ENCODE measurements at places on chromosomes 2 and 18.

DNA sequence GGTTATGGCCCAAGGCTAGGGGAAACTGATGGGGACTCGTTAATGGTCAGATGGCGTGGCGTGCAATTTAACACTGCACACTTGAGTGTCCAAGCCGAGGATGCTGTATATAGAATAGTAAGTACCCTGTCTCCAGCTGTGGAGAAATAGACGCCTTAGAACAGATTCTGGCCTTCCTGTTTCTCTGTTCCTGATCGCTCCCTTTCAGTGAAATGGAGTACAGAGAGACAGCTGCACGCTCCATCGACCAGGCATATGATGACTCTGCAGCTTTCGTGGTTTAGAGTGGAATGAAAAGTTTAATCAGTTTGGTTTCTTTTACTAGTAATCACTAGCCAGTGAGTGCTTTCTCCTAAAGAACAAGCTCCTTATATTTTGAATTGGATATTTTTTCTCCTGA lies 213.4 kb downstream of the NEDD4L start:
- DNase-seq: peak; percentile 33

- DNase-seq: no peak
These were observed 82.0 kb downstream of the WDPCP start for GRCh38 chr2:63506320-63506719.

- peak; percentile 95 for DNase-seq
These were observed 34.5 kb downstream of the EMILIN2 start for GRCh38 chr18:2881088-2881839.

GRCh38 chr18:79361766-79362522 lies 33.8 kb upstream of the NFATC1 start:
- no peak for DNase-seq

GRCh38 chr2:222545823-222546795 lies 109.8 kb downstream of the FARSB start:
- no peak for DNase-seq

DNA sequence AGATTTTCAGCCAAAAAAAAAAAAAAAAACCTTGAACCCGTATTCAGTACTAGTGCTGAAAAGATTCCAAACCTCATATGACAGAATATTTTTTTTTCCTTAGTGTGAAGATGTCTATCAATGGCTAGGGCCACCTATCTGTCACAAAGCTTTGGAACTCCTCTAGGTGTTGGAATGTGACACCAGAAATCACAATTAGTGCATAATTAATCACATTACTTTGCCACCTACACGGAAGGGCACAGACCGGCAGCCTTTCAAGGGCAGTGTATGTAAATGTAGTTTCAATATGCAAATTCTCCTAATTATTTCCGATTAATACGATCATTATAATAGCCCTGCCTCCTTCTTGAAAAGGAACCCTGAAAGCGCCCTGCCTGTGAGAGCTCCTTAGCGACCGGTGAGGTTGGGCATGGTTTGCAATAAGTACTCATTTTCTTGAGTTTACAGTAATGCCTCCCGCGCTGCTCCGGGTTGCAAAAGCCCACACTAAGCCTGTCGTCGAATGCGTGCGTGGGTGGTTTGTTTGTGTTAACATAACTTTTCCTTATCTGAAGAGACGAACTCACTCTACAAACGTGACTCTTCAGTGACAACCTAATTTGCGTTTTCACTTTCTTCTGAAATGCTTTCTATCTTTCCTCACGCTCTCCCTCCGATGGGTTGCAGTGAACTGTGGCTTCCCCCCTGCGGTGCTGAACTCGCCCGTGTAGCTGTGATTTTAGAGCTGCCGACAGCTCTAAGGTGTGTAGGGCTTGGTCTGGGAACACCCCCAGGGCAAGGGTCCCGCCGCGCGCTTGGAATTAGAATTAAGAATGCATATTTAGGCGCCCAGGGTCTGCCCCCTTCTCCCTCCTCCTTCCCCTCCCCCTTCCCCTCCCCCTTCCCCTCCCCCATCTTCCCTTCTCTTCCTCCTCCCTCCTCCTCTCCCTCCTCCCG lies 765 bp upstream of the ID2 start:
- peak; percentile 76 for DNase-seq

DNA sequence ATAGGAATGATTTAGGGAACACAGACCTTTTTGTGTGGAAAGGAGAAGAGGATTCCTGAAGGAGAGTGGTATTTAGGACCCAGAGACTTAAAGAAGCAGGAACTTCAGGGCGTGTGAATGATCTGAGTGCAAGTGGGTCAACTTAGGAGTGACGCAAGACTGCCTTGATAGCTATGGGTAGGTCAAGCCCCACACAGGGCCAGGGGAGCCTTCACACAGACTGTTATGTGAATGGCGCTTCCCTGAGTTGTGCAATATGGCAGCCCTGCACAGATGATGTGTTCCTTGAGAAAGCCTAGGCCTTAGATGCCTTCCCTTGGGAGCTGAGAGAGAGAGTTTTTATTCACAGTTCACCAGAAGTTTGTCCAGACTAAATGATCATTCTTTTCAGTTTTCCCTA lies 47.1 kb upstream of the IGFBP5 start:
- DNase-seq: no peak

DNA sequence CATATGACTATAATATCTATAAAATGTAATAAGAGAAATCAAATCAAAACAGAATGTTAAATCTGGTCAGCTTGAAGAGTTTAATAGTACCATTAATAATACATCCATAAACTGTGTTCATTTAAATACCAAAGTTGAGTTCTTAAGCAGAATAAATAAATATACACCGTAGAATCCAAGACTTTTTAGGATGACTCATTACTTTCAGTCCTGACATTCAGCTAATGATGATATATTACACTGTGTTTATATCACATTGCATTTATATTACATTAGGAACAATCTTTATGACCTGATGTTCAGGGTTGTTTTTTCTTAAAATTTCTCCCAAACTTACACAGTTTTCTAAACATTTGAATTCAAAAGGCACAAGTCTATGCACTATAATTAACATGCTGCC lies 331.3 kb downstream of the SS18 start:
- peak; percentile 62 for DNase-seq

DNA sequence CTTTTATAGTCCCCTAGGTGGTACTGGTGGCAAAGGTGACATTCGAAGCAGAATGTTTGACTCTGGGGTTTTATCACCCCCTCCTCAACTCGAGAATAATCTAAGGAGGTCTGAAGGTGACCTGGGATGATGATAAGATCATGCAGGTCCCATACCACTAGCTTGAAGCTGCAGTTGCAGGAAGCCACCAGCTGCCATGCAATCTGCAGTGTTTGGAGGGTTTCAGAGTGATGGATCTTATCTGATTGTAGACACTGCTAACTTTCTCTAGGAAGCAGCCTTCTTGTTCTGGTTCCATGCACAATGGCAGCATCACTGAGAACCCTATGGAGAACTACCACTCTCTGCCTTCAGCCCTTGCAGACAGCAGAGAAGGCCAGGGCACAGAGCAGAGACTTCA lies 59.4 kb upstream of the LRPPRC start:
- no peak for DNase-seq

- no peak for DNase-seq
These were observed 901 bp downstream of the SPOPL start for GRCh38 chr2:138502255-138503086.

GRCh38 chr2:216949700-216950413 lies 90.0 kb upstream of the TNP1 start:
- DNase-seq: peak; percentile 31

- no peak for DNase-seq
These were observed 13.2 kb upstream of the ENOSF1 start for GRCh38 chr18:725646-726045.

DNA sequence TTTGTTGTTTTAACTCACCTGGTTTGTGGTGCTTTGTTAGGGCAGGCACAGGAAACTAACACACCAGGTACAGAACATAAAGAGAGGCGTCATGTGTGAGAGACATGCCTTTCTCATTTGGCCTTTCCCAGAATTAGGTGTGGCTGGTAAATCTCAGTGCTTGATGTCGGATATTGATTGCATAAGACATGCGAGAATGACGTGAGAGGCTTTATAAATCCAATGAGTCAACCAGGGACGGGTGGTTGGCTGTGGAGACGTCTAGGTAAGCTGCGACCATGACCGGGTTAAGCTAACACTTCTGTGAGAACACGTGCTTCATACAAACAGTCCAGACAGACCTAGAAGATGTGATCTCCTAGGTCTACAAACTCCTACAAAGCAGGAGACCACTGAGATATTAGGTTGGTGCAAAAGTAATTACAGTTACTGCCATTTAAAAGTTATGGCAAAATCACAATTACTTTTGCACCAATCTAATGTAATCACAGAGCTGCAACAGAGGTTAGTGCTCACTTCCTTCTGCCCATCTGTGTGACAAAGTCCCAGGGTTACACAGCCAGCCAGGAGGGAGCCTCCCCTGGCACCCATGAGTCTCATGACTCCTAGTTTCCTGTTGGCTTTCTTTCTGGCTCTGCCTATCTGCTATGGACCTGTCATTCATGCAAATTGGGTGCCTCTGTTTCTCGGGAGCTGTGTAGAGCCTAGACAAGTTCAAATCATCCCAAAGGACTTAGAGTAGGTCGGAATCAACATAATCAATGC lies 98.9 kb upstream of the ATP8B1 start:
- no peak for DNase-seq

GRCh38 chr2:192029089-192029488 lies 165.6 kb downstream of the TMEFF2 start:
- DNase-seq: peak; percentile 13

GRCh38 chr2:26609205-26609631 lies 31.9 kb downstream of the CIB4 start:
- no peak for DNase-seq

DNA sequence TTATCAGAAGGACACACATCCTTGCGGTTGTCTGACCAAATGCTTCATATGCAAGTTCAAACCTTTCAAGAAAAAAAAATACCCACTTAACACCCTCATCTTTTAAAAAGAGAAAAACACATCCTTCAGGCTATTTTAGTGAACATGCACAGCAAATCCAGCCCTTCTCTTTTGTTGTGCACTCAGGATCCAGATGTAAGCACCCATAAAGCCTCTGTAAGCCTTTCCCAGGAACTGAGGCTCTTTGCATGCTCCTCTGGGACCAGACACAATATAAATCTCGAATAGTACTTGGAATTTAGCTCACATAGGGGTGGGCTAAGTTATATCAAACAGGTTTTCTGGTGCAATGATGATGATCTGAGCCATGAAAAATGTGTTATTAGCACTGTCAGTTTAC lies 308.8 kb upstream of the FAM98A start:
- DNase-seq: no peak

GRCh38 chr2:143623231-143623908 lies 494.2 kb downstream of the ARHGAP15 start:
- peak; percentile 27 for DNase-seq

DNA sequence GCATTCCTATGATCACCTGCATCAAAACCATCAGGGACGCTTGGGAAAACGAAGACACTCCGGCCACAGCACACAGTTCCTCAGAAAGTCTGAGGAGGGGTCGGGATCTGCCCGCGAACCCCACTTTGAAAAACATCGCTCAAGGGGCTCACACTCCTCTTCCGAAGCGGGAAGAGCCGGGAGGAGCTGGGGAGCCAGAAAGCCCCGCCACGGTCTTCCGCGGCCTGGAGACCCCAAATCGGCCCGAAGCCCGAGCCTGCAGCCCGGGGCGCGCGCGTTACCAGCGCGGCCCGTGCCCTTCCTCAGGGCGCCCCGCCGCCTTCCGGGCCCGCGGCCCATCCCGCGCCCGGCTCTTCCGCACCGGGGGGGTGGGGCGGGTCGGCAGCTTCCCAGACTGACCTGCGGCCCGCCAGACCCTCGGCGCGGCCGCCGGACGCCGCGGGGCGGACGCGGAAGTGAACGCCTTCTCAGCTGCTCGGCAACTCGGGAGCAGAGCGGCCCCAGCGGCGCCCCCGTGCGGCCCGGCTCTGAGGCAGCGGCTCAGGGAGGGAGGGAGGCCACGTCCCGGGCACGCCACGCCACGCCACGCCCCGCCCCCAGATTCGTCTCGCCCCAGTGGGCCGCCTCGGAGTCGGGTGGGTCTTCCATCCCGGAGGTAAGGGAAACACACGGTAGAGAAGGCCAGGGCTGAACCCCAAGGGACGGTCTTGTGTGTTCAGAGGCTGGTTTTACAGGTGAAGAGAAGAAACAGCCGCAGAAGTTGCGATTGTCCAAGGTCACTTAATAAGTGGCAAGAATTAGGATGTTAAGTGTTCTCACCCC lies at the start of gene KCTD18:
Gene KCTD18, minus strand, starts transcription at position 457 of the 822 bp plus-strand sequence. CDS start 3,052 bp downstream, outside the sequence.
- DNase-seq: peak; percentile 87

- DNase-seq: peak; percentile 76
These were observed 41.9 kb downstream of the ZNF521 start for GRCh38 chr18:25310045-25310444.

DNA sequence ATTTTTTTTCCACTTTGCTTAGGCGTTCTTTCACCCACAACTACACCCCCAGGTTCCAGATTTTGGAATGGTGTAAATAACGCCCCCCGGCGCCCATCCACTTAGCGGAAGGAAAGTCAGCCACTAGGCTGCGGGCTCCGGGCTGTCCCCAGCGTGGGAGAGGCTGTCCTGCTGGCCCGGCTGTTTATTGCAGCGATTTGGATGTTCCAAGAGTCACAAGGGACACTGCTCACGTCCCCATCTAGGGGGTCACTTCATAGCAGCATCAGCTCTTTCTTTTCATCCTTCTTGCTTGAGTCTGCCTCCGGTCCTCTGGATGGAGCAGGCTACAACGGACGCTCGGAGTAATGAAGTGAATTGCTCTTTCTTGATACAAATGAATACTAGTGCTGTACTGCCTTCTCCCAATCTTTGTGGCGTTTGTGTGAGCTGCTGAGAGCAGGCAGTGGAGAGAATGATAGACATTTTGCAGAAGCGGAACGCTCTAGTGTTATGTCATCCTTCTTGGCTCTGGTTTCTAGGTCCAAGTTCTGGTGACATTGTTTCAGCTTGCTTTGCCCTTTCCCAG lies 50.7 kb upstream of the PAIP2B start:
- peak; percentile 49 for DNase-seq

DNA sequence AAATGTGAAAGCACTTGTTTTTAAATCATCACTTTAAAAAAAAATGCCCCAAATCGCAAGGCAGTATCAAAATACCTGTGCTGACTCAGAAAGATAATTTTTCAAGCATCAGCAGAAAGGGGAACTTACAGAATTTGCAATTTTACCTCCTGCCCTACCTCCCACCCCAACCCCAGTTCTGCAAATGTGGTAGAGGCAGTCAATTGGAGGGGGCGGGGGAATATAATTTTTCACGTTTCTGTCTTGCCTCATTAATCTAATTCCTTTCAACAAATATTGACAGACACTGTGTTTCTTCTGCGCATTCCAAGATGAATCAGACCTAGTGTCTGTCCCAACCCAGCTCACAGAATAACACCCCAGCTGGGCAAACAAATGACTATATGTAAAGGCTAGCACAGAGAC lies 76.8 kb downstream of the ALPK2 start:
- DNase-seq: peak; percentile 75

GRCh38 chr18:13217466-13217961 lies 1.0 kb upstream of the LDLRAD4 start:
- DNase-seq: peak; percentile 39

DNA sequence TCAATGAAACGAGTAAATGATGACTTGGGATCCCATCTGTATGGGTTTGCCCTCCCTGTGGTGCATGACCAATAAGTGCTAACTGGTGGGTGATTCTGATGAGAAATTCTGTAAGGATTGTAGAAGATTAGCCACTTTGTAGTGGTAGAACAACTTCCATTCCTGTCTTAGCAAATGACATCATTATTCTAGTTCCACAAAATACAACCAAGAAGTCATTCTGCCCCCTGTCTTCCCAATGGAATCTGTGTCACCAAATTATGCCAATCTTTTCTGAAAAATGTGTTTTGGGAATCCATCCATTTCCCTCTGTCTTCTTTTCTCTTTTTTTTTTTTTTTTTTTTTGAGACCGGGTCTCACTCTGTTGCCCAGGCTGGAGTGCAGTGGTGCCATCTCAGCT lies 48.4 kb downstream of the SLC38A11 start:
- DNase-seq: no peak

- DNase-seq: no peak
These were observed 804.4 kb upstream of the CELF4 start for GRCh38 chr18:38369772-38370690.

GRCh38 chr2:233404222-233404621 lies 49.9 kb downstream of the DGKD start:
- peak; percentile 28 for DNase-seq

Measured in fibroblast of skin of scalp (primary cell).